Kidney (tissue), 22 donors: ENCODE measurements at places on chromosomes 7 and 10. TPM values are rescaled to one million over a fixed set of nuclear protein-coding genes. Genes with fewer than 3 reads are reported as not detected.

GRCh38 chr10:104680467-104681401 lies 39.6 kb downstream of the SORCS3 start:
- no peaks in the 10 kb centered on the region for H3K27me3 ChIP-seq
- peak; percentile 64 for DNase-seq
- no peaks in the 10 kb centered on the region for H3K36me3 ChIP-seq
- H3K4me1 ChIP-seq = no peaks in the 10 kb centered on the region
- H3K4me3 ChIP-seq = peak overlapping the region; percentile 23

DNA sequence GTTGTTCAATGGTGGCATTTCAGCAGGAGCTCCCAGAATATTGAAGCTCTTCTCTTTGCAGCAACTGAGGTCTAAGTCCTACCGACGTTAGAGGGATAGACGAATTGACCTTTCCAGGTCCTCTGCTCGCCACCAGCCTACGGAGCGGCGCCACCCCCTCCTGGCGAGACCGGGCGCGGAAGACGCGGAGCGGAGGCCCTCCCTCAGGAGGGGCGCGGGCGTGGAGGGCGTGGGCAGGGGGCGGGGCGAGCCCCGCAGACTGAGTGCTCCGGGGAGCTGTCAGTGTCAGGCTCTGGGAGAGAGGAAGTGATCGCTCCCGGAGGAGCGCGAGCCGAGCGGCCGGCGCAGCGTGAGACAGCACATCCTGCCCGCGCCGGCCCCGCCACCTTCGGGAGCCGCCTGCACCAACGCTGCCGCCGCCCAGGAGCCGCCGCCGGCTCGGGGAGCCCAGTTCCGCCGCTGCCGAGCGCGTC lies at the start of gene DYNC1I1:
TSS of gene DYNC1I1 (plus strand) at position 257 of the 473 bp plus-strand sequence. CDS start 32,176 bp downstream, outside the sequence.
- H3K27me3 ChIP-seq = no peaks in the 10 kb centered on the region
- H3K27ac ChIP-seq = no peak within 1 kb of the TSS
- H3K4me1 ChIP-seq = no peaks in the 10 kb centered on the region
- H3K36me3 ChIP-seq = no peaks in the 10 kb centered on the region
- DNase-seq = peak; percentile 86

DNA sequence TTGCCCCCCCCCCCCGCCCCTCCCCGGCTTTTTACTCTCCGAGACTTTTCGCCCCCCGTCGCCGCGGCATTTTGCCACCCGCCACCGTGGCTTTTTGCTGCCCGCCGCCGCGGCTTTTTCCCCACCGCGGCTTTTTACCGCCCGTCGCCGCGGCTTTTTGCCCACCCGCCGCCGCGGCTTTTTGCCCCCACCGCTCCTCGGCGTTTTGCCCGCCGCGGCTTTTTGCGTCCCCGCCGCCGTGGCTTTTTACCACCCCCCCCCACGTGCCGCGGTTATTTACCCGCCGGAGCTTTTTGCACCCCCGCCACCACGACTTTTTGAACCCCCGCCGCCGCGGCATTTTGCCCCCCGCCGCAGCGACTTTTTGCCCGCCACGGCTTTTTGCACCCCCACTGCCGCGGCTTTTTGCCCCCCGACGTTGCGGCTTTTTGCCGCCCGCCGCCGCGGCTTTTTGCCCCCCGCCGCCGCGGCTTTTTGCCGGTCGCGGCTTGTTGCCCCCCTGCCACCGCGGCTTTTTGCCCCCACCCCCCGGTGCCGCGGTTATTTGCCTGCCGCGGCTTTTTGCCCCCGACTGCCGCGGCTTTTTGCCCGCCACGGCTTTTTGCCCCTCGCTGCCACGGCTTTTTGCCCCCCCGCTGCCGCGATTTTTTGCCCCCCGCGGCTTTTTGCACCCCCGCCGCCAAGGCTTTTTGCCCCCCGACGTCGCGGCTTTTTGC lies 461.1 kb downstream of the ZNF33B start:
- H3K27ac ChIP-seq = no peak overlapping the region
- H3K4me3 ChIP-seq = no peak overlapping the region
- peak; percentile 38 for DNase-seq
- no peaks in the 10 kb centered on the region for H3K36me3 ChIP-seq
- no peaks in the 10 kb centered on the region for H3K27me3 ChIP-seq

DNA sequence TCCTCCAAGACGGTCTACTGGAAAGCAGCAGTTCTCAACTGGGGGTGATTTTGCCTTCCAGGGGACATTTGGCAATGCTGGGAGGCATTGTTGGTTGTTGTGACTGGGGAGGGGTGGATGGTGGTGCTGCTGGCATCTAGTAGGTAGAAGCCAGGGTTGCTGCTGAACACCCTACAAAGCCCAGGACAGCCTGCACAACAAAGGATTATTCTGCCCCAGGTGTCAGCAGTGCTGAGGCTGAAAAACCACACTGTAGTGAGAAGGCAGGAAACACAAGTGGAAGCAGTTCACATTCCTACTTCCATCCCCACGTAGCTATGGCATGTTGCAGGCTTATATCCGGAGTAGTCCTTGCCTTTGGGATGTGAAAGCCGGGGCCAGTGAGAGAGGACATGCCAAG lies 86.9 kb downstream of the AOAH start:
- DNase-seq = no peak
- H3K36me3 ChIP-seq = no peaks in the 10 kb centered on the region
- H3K4me3 ChIP-seq = no peak overlapping the region
- peaks cover 2% of the 10 kb centered on the region for H3K4me1 ChIP-seq
- no peaks in the 10 kb centered on the region for H3K27me3 ChIP-seq
- no peak overlapping the region for H3K27ac ChIP-seq

- no peaks in the 10 kb centered on the region for H3K4me1 ChIP-seq
- H3K27ac ChIP-seq = no peak overlapping the region
- no peaks in the 10 kb centered on the region for H3K27me3 ChIP-seq
- no peak for DNase-seq
- H3K36me3 ChIP-seq = no peaks in the 10 kb centered on the region
These were observed 109.1 kb downstream of the ELAPOR2 start for GRCh38 chr7:86950360-86950759.

DNA sequence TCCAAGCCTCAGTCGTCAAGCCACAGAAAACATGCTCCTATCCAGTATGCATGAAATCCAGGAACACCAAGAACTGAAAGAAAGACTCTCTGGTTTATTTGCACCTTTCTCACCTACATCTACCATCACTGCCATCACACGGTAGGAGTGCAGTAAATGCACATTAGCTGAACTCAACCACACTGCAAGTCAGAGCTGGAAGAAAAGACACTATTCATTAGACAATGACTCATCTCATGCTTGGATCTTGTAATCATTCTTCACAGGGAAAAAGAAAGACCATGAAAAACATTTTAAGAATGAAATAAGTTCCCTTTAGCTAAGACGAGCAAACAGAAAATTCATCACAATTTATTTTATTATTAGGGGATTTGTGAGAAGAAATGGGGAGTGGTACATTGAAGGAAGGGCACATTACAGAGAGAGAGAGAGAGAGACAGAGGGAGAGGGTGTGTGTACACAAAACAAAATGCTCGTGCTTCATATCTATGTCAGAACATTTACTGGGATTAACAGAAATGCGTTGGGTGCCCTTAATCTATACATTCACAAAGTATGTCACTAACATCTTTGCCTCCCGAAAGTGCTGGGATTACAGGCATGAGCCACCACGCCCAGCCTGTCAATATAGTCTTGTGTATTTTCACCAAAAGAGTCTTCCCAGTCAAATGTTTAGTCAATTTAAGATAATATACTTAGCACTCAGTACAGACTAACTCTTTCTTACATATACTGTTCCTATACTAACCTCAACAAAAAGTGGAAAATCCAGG lies 324.9 kb downstream of the PARD3 start:
- H3K36me3 ChIP-seq = no peaks in the 10 kb centered on the region
- H3K27me3 ChIP-seq = no peaks in the 10 kb centered on the region
- no peak for DNase-seq
- no peak overlapping the region for H3K27ac ChIP-seq
- no peak overlapping the region for H3K4me3 ChIP-seq

PCLO gene
- polyA plus RNA-seq = 4.0 TPM

- H3K4me3 ChIP-seq = no peak overlapping the region
- no peaks in the 10 kb centered on the region for H3K4me1 ChIP-seq
- no peak overlapping the region for H3K27ac ChIP-seq
These were observed 17.6 kb downstream of the ZDHHC16 start for GRCh38 chr10:97463363-97464132.

PARD3 gene
- 21.1 TPM for polyA plus RNA-seq

PPP1R3A gene
- polyA plus RNA-seq = not detected

- H3K36me3 ChIP-seq = no peaks in the 10 kb centered on the region
- DNase-seq = no peak
- no peak overlapping the region for H3K27ac ChIP-seq
- no peak overlapping the region for H3K4me3 ChIP-seq
- no peaks in the 10 kb centered on the region for H3K27me3 ChIP-seq
These were observed 6.5 kb upstream of the SNX10 start for GRCh38 chr7:26284995-26285632.

EIF3B gene
- 65.5 TPM for polyA plus RNA-seq

- H3K4me3 ChIP-seq = no peak overlapping the region
- no peak overlapping the region for H3K27ac ChIP-seq
- H3K36me3 ChIP-seq = no peaks in the 10 kb centered on the region
- peak; percentile 17 for DNase-seq
- no peaks in the 10 kb centered on the region for H3K27me3 ChIP-seq
- H3K4me1 ChIP-seq = no peaks in the 10 kb centered on the region
These were observed 427.0 kb downstream of the PHTF2 start for GRCh38 chr7:78225534-78225933.

DNA sequence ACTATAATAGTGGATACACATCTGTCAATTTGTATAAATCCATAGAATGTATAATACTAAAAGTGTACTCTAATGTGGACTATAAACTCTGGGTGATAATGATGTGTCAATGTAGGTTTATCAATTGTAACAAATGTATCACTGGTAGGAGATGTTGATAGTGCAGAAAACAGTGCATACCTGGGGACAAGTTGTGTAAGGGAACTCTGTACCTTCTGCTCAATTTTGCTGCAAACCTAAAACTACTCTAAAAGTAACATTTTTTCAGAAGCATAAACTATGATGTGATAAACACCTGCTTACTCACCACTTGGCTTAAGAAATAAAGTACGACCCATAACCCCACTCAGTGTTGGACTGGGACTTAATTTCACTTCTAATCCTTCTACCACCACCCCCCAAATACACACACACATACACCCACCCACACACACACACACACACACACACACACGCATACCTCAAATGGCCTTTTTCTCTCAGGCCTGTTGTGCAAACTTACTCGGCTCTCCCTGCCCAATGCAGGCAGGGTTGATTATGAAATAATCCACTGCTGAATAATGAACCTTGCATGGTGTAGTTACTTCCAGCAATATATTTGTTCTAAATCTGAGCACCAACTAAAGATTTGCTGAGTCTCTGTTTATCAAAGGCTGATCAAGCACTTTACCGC lies 154.1 kb upstream of the KMT2E start:
- H3K27me3 ChIP-seq = no peaks in the 10 kb centered on the region
- no peak overlapping the region for H3K4me3 ChIP-seq
- peaks cover 2% of the 10 kb centered on the region for H3K36me3 ChIP-seq
- no peaks in the 10 kb centered on the region for H3K4me1 ChIP-seq
